Stimulated activated CD4-positive, alpha-beta T cell treated with anti-CD3 and anti-CD28 coated beads, Interleukin-15, amount 100 ng/mL, for 1 hour (primary cell): ENCODE measurements at places on chromosomes 6 and 20.
A peak's percentile ranks its signal among the peaks of the same experiment; 100 is the strongest.

DNA sequence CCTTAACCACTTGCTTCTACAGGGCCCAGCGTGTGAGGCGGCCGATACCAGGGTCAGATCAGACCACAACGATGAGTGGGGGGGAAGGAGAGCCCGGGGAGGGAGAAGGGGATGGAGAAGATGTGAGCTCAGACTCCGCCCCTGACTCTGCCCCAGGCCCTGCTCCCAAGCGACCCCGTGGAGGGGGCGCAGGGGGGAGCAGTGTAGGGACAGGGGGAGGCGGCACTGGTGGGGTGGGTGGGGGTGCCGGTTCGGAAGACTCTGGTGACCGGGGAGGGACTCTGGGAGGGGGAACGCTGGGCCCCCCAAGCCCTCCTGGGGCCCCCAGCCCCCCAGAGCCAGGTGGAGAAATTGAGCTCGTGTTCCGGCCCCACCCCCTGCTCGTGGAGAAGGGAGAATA lies 2.8 kb downstream of the RING1 start:
- DNase-seq: no peak

GRCh38 chr6:3311826-3312225 lies 53.1 kb downstream of the PSMG4 start:
- no peak for DNase-seq

DNA sequence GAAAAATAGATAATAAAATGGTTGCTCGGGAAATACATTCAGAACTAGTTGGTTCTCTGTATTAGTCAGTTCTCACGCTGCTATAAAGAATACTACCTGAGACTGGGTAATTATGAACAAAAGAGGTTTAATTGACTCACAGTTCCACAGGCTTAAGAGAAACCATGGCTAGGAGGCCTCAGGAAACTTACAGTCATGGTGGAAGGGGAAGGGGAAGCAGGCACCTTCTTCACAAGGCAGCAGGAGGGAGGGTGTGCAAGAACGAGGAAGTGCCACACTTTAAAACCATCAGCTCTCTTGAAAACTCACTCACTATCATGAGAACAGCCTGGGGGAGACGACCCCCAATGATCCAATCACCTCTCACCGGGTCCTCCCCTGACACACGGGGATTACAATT lies 24.2 kb upstream of the SNX9 start:
- no peak for DNase-seq

DNA sequence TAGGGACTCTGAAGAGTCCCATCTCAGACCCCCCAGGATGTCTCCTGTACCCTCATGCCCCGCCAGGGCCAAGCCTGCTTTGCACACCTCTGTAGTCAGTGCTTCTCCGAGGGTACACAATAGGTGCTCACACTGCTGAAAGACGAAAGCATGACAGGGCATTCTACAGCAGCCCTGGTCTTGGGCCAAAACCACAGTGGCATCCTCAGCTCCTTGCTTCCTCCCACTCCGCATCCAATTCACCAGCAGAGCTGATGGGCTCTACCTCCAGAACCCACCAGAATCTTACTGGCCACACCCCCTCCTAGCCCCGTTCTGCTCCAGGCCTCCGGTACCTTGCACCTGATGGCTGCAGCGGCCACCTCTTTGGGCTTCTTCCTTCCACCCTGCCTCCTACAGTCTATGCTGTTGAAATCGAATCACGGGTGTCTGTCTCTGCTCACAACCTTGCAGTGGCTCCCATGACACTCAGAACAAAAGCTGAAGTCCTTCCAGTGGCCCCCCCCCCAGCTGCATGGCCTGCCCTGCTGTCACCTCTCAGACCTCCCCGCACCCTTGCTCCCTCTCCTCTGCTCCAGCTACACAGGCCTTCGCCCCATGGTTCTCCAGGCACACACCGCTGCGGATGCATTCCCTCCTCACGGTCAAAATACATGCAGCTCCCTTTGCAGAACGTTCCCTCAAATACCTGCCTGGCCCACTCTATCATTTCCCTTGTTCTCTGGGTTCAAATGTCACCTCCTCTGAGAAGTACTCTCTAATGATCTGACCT lies 1.2 kb downstream of the ANGPT4 start:
- DNase-seq: no peak

DNA sequence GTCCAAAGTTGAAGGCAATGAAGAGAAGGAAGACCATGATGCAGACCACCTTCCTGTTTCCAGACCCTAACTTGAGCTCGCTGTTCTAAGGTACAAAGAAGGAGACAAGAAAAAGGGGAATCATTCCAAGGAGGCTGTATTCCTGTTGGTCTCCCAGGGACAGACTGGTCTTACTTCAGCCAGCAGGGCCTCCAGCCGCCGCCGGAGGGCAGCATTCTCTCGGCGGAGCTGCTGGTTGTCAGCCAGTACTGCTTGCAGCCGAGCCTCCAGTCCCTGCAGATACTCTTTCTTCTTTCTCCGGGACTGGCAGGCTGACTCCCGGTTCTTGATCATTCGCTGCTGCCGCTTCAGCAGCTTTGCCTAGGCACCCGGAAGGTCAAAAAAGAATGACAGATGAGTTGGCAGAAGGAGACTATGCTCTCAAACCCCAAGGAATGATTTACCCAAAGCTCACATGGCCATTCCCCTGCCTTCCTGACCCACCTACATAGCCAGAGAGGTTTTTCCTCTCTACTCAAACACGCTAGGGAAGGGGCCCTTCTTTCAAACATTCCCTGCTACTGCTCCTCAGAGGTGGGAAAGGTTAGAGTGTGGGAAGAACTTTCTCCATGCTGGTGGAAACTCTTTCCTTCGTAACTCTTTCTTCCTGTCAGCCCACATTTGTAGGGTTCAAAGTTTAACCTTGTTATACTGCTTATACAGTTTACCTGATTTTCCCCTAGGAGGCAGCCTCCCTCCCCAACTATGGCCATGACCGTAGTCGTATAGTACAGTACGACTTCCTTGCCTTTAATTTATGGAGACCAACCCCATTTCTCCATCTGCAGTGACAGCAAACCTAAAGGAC lies 9.0 kb downstream of the ATF6B start:
- DNase-seq: peak; percentile 32

GRCh38 chr20:23425129-23425528 lies 3.8 kb upstream of the NAPB start:
- DNase-seq: no peak

- no peak for DNase-seq
Measured at GRCh38 chr20:13325033-13325432, 104.0 kb downstream of the ISM1 start.

DNA sequence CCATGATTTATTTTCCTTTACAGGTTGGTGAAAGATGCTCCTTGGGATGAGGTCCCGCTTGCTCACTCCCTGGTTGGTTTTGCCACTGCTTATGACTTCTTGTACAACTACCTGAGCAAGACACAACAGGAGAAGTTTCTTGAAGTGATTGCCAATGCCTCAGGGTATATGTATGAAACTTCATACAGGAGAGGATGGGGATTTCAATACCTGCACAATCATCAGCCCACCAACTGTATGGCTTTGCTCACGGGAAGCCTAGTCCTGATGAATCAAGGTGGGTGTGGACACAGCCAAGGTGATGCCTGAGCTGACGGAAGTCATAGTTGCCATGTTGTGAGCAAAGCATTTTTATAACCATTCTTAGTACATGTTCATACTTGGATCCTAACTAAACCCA lies 34.6 kb upstream of the CALHM6 start:
- DNase-seq: no peak

- DNase-seq: no peak
Measured at GRCh38 chr6:125481056-125481455, 179.3 kb upstream of the HDDC2 start.
